Thymus (tissue), 14 donors: ENCODE measurements at places on chromosomes 5 and 9. TPM values are rescaled to one million over a fixed set of nuclear protein-coding genes. Genes with fewer than 3 reads are reported as not detected.

- H3K36me3 ChIP-seq = no peaks in the 10 kb centered on the region
- no peak overlapping the region for H3K4me3 ChIP-seq
- no peaks in the 10 kb centered on the region for H3K4me1 ChIP-seq
Measured at GRCh38 chr5:167507463-167508233, 783.8 kb upstream of the WWC1 start.

- no peak overlapping the region for H3K27ac ChIP-seq
- DNase-seq = no peak
- H3K27me3 ChIP-seq = no peaks in the 10 kb centered on the region
Measured at GRCh38 chr5:96293966-96294883, 138.8 kb downstream of the PCSK1 start.

DNA sequence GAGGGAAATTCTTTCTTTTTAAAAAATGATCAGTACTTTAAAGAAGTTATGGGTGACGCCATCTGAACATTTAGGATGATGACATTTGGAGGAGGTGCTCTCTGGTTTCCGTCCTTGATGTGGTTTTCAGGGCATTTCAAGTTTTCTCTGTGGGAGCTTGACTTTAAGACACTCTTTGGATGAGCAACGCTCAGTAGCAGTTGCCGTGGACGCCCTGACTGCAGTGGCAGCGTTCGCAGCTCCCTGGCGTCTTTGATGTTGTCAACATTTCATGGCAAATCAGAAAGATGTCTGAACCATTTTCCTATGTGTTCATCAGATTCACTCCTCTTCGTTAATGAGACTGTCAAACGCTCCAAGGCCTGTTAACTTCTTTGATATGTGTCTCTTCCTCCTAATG, 86.1 kb downstream of the ZNF354C start:
- H3K27ac ChIP-seq = no peak overlapping the region
- no peaks in the 10 kb centered on the region for H3K36me3 ChIP-seq
- no peaks in the 10 kb centered on the region for H3K27me3 ChIP-seq

- no peak overlapping the region for H3K4me3 ChIP-seq
- no peak for DNase-seq
- peaks cover 4% of the 10 kb centered on the region for H3K36me3 ChIP-seq
- no peaks in the 10 kb centered on the region for H3K27me3 ChIP-seq
- H3K27ac ChIP-seq = no peak overlapping the region
Measured at GRCh38 chr5:169870211-169870610, 110.1 kb downstream of the INSYN2B start.

GRCh38 chr9:137396227-137396626, 26.7 kb downstream of the EXD3 start:
- no peaks in the 10 kb centered on the region for H3K27me3 ChIP-seq
- DNase-seq = no peak
- H3K36me3 ChIP-seq = no peaks in the 10 kb centered on the region
- H3K27ac ChIP-seq = no peak overlapping the region
- H3K4me3 ChIP-seq = no peak overlapping the region

ANKRD33B gene
- total RNA-seq = 6.8 TPM

GHR gene
- 1.8 TPM for total RNA-seq

TYRP1 gene
- 0.19 TPM for total RNA-seq

PCDHGB7 gene
- total RNA-seq = 0.85 TPM

NEUROG1 gene
- 0.14 TPM for total RNA-seq

ENG gene
- 1.7 TPM for total RNA-seq
